ENCODE measurements at places on chromosomes 13 and 19.

GRCh38 chr13:107531816-107532215 is 683.5 kb downstream of the LIG4 start:
- DNase-seq: no peak

DNA sequence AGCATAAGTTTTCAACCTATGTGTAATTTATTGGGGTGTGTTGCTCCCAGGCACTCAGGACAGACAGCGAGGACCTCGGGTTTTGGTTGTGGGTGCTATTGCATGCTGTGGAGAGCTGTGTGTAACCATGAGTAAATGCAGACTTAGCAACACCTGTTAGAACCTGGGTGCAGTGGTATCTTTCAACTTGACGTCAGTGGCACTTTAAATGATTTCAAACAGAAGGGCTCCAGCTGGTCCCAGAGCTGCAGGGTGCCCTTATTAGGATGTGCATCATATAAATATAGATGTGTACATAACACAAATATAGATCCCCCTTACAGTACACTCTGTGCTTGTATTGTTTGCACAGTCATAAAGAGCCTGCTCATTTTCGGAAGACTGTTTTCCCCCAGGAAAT is 228.3 kb upstream of the IRS2 start:
- no peak for DNase-seq

DNA sequence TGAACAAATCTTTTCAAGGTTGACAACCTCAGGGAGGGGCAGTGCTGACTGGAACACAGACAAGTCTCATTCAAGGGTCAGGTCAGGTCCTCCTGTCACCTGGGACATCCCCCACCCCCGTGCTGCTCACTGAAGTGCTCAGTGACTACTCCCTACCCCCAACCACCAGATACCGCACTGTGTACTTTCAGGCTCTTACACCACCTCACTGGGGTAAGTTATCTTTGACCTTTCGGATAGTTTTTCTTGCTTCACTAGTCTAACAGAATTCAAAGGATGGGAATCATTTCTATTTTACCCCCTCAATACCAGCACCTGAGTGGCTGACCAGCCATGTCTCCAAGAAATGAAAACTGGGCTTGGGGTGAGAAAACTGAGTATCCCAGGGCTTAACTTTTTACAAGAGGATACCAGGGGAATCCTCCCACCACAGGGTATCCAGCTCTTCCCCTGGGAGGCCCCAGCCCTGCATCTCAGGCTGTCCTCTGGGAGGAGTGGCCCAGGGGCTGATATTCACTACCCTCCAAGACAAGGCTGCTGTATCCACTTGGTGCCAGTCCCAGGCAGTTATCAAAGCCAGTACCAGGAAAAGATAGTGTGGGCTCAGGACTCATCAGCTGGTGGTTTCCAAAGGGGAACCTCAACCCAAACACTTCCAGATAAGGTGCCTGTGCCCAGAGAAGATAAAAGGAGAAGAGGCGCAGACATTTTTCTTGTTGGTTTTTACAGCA is 2.1 kb downstream of the ZNF563 start:
- DNase-seq: peak; percentile 78

DNA sequence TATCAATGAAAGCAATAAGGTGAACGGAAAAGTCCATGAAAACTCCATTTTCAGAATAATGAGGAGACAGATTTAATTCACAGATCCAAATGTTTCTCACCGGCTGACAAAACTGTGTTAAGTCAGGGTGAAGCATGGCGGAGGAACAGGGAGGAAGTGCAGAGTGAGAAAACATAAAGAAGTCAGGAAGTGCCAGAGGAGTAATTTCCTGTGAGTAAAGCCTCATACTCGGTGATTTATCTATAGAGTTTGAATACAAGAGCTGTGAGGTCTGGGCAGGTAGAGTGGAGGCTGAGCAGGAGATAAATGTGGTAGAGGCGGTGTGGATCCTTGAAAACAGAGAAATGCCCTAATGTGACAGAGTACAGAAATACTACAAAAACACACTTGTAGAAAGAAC is 11.4 kb downstream of the CARD8 start:
- DNase-seq: no peak

GRCh38 chr19:1896508-1896907 is 8.7 kb upstream of the ADAT3 start:
- no peak for DNase-seq

GRCh38 chr13:94154367-94154766 is 325.1 kb downstream of the DCT start:
- DNase-seq: no peak

GRCh38 chr19:33507021-33507956 is 14.3 kb downstream of the PEPD start:
- DNase-seq: no peak

- DNase-seq: no peak
Observed at GRCh38 chr13:94028234-94028633, 451.2 kb downstream of the DCT start.

DNA sequence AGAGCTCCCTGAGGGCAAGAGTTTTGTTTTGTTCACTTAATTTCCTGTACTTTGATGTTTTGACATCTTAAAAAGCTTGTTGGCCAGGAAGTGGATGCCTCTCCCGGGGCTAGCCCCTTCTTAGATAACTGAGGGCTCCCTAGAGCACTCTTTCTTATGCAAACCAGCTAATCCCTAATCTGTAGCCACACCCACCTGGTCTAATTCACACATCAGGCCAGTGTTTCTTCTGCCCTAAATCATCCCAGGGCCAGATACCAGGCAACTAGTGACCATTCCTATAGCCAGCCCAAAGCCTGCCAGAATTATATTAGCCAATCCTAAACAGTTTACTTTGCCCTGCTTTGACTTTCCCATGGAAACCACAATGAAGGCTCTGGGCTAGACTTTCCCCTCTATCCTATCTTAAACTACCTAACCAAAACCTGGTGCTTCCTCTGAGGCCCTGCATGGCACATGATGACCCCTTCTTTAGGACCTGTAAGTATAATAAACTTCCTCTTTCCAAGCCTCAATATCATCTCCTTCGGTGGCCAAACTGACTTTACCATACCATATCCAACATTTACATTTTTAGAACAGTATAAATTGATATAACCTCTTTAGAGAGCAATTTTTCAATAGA is 24.8 kb downstream of the WBP4 start:
- DNase-seq: no peak

DNA sequence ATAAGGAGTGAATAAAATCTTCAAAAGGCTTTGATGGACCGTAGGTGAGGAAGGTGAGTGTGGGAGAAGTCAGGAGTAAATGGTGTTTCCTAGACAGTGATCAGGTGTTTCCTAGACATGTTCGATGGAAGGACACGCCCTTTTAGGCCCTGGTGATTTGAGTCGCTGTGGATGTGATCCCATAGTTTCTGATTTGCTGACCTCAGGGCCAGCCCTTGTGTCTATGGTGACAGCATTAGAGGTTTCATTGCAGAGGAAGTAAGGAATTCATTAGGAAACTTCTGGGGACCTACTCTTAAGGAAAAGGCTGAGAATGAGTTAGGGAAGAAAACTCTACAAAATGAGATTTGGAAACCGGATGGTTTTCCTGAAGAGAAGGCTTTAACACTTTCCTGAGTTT is 31.5 kb upstream of the RNF113B start:
- DNase-seq: no peak

- DNase-seq: no peak
Observed at GRCh38 chr19:43224855-43225253, 19.4 kb upstream of the PSG4 start.

GRCh38 chr19:15588265-15588664 is 26.8 kb upstream of the CYP4F8 start:
- DNase-seq: no peak

GRCh38 chr13:43996221-43996620 is 116.5 kb downstream of the LACC1 start:
- DNase-seq: no peak

DNA sequence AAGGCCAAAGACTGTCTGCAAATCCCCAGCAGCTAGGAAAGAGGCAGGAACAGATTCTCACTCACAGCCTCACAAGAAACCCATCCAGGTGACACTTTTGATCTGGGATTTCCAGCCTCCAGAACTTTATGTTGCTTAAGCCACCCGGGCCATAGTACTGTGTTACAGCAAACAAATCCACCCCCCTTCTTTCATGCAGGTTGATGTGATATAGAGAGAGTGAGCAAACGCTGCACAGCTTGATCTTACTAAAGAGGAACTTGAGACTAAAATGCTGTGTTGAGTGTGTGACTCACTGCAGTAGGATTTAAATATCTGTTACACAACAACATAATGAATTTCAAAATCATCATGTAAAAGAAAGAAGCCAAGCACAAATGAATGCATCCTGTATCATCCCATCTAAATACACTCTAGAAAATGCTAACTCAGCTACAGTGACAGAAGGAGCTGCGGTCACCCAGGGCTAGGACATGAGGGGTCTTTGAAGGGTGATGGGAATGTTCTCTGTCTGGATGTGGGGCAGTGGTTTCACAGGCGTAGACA is 32.2 kb downstream of the RCBTB2 start:
- DNase-seq: no peak

GRCh38 chr13:111958612-111959395 is 108.1 kb upstream of the SOX1 start:
- DNase-seq: no peak

DNA sequence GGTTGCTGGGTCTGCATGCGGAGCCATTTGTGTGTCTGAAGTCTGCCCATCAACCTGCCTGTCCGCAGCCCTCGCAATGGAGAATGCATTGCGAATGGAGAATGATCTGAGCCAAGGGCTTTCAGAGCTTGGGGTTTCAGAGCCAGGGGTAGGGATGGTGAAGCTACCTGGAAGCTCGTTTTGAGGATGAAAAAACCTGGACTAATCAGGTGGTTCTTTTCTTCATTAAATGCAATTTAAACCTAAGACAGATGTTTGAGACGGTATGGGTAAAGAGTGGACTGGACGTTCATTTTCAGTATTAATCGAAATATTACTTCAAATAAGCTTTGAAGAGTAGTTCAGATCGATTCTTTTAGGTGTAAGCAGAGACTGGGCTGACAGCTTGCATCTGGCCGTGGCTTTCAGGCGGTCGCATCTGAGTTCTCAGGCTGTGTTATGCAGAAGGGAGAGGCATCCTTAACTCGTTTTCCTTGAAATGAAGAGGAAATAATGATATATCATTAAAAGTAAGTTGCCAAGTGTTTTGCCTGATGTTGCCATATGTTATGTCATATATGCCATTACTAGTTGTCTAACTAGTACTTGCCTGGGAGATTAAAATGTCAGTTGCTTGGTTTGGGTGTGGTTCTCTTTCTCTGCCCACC is 801 bp downstream of the MCF2L start:
- no peak for DNase-seq

- DNase-seq: no peak
Observed at GRCh38 chr19:11931051-11931450, 6.1 kb downstream of the ZNF700 start.

GRCh38 chr19:5913739-5914357 is at the start of gene CAPS:
CAPS (plus strand) TSS chr19:5914254; CDS start chr19:5914407, 153 bp downstream.
- no peak for DNase-seq

DNA sequence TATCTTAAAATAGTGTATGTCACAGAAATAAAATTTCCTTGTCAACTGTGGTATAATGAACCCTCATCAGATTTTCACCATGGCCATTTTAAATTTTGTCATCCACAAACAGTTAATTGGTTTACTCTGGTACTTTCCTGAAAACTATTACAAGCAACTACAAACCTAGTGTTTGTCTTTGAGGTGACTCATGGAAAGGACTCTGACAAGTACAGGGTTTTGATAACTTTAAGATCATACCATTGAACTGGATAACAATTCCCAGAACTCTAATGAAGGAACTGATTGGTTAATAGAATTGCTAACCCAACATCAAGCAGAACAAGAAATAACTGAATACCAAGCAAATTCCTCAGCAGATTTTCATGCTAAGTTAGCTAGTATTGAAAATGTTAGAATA is 237.7 kb upstream of the IPO5 start:
- no peak for DNase-seq
